Left renal cortex interstitium (tissue), 4 donors: ENCODE measurements at places on chromosomes 4 and X. TPM values are rescaled to one million over a fixed set of nuclear protein-coding genes. Genes with fewer than 3 reads are reported as not detected.

PAGE4 gene
- 0.75 TPM for polyA plus RNA-seq

CHIC1 gene
- 9.8 TPM for polyA plus RNA-seq

SRPX2 gene
- 12.7 TPM for polyA plus RNA-seq

TMLHE gene
- polyA plus RNA-seq, result 28.7 TPM

SPANXB1 gene
- not detected for polyA plus RNA-seq

HPGDS gene
- 1.7 TPM for polyA plus RNA-seq

TRAPPC2 gene
- 10.8 TPM for polyA plus RNA-seq

CCSER1 gene
- polyA plus RNA-seq, result 19.5 TPM

GPM6B gene
- 25.8 TPM for polyA plus RNA-seq

DNAAF6 gene
- 0.14 TPM for polyA plus RNA-seq

COL4A6 gene
- polyA plus RNA-seq, result 16.0 TPM

SCML2 gene
- 7.9 TPM for polyA plus RNA-seq

NMU gene
- 11.3 TPM for polyA plus RNA-seq

NWD2 gene
- 0.12 TPM for polyA plus RNA-seq

CNGA1 gene
- 3.2 TPM for polyA plus RNA-seq

HNRNPH2 gene
- 106 TPM for polyA plus RNA-seq

PNPLA4 gene
- 29.4 TPM for polyA plus RNA-seq

GPR34 gene
- 5.6 TPM for polyA plus RNA-seq

BMPR1B gene
- polyA plus RNA-seq, result 27.2 TPM

TRO gene
- 97.7 TPM for polyA plus RNA-seq

FGA gene
- not detected for polyA plus RNA-seq

DACH2 gene
- polyA plus RNA-seq, result 28.3 TPM

EDA gene
- 6.2 TPM for polyA plus RNA-seq

TCEAL5 gene
- polyA plus RNA-seq, result 15.9 TPM

EDA2R gene
- polyA plus RNA-seq, result 0.92 TPM

PCSK1N gene
- polyA plus RNA-seq, result 9.9 TPM

PABPC5 gene
- polyA plus RNA-seq, result 6.3 TPM

NDUFA1 gene
- polyA plus RNA-seq, result 119 TPM

RBMXL3 gene
- not detected for polyA plus RNA-seq

ASB12 gene
- 0.77 TPM for polyA plus RNA-seq

TRMT10A gene
- polyA plus RNA-seq, result 14.2 TPM

CENPVL3 gene
- 1.8 TPM for polyA plus RNA-seq

WDR1 gene
- 177 TPM for polyA plus RNA-seq

NOP14 gene
- 29.7 TPM for polyA plus RNA-seq

PLXNB3 gene
- 1.3 TPM for polyA plus RNA-seq

DMRTC1B gene
- 5.3 TPM for polyA plus RNA-seq

CWH43 gene
- 5.7 TPM for polyA plus RNA-seq
